ENCODE measurements at places on chromosomes 6 and 20.

DNA sequence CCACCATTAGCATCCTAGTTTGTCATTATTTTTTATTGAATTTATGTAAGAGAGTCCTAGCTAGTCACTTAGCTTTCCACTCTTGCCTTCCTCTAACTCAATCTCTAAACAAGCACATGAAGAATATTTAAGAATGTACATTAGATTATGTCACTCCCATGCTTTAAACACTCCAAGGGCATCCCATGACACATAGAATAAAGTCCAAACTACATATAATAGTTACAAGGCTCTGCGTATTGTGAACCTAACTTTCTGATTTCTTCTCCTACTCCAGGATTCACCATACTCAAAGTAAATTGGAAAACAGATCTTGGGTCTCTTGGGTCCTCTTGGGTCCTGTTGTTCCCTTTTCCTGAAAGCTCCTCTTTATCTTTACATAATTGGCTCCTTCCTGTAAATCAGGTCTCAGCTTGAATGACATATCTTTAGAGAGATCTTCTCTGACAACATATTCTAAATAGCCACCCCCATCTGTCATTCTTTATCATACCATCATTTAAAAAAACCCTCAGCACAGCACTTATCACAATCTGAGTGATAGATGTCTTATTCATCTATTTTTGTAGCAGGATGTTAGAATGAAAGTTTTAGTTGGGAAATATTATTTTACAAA, 1042.4 kb upstream of the FLRT3 start:
- DNase-seq, result no peak

DNA sequence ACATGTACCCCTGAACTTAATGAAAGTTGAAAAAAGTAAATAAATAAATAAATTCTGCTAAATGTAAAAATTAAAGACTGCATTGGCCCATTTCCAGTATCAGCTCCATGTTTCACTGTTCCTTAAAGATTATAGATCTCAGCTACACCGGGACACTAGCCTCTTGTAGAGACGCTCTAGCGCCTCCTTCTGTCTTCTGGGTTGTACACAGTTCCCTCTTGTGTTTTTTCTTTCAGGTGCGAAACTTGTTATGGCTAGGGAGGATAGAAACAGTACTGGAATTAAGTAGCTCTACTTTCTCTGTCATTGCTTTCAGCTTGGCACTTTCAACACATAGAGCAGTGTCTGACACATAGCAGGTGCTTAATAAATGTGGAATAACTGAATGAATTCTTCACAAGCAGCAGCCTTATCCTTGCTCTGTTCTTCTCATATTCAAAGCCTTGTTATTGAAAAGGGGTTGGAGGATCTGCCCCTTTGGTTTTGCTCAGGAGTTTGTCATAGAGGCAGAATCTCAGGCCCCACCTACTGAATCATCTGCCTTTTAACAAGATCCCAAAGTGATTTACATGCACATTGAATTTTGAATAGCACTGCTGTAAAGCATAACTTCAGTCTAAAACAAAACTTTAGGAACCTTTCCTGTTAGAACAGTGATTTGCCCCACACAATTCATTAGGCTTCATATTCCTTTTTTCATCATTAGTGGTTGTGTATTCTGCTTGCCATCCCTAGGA, 92.3 kb downstream of the FIG4 start:
- DNase-seq, result no peak

DNA sequence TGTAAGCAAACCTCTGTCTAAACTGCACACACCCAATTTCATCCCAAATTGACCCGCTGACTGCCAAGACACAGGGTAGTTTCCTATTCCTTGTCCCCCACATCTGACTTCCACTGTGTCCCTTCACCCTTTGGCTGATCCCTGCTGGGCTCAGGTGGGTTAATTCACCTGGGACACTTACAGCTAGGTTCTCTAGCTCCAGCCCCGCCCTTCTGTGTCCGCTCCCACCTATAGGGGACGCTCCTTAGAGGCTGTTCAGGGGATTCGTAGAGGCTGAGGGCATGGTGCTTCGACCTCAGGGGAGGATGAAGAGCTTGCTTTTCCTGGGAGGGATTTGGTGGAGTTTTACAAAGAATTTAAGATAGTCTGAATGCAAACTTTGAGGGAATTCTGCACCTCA, 4.0 kb upstream of the CD93 start:
- DNase-seq, result no peak

GRCh38 chr6:4489538-4489937, 286.7 kb upstream of the CDYL start:
- DNase-seq, result no peak

DNA sequence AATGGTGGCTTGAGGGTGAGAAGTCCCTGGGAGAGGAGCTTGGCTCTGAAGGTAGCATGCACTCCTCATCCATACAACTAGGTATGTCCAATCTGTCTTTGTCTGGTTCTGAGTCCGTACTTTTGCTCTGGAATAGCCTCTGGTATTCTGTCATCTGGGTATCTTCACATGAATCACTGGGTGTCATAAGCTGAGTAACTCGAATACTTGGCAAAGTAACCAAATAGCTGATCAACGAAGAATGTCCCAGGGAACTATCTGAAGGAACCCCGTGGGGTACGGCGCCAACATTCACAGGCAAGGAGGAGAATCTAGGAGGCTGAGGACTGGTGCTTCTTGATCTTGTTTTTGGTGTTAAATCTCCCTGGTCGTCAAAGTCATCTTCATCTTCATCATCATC, 184.8 kb downstream of the HIVEP2 start:
- no peak for DNase-seq

- DNase-seq, result no peak
These were observed 37.4 kb downstream of the COX4I2 start for GRCh38 chr20:31674895-31675827.
